ENCODE measurements at places on chromosomes 2 and 18. TPM values are rescaled to one million over a fixed set of nuclear protein-coding genes. Genes with fewer than 3 reads are reported as not detected.

STK11IP gene
- total RNA-seq = 6.7 TPM

APOB gene
- total RNA-seq = under 0.01 TPM

CLEC4F gene
- not detected for total RNA-seq

ORC2 gene
- total RNA-seq = 10.0 TPM

LRRTM4 gene
- total RNA-seq = not detected

NR4A2 gene
- total RNA-seq = 2.8 TPM

SLC11A1 gene
- total RNA-seq = under 0.01 TPM

ELOA2 gene
- total RNA-seq = not detected

SETBP1 gene
- total RNA-seq = 0.28 TPM

POTEC gene
- total RNA-seq = not detected

TNFRSF11A gene
- total RNA-seq = under 0.01 TPM

NRP2 gene
- 43.3 TPM for total RNA-seq

MEP1B gene
- not detected for total RNA-seq

C2orf15 gene
- under 0.01 TPM for total RNA-seq

IL18RAP gene
- total RNA-seq = not detected

SERPINB10 gene
- not detected for total RNA-seq

GRCh38 chr2:170394641-170395387, 216.9 kb downstream of the MYO3B start:
- DNase-seq = no peak

DNA sequence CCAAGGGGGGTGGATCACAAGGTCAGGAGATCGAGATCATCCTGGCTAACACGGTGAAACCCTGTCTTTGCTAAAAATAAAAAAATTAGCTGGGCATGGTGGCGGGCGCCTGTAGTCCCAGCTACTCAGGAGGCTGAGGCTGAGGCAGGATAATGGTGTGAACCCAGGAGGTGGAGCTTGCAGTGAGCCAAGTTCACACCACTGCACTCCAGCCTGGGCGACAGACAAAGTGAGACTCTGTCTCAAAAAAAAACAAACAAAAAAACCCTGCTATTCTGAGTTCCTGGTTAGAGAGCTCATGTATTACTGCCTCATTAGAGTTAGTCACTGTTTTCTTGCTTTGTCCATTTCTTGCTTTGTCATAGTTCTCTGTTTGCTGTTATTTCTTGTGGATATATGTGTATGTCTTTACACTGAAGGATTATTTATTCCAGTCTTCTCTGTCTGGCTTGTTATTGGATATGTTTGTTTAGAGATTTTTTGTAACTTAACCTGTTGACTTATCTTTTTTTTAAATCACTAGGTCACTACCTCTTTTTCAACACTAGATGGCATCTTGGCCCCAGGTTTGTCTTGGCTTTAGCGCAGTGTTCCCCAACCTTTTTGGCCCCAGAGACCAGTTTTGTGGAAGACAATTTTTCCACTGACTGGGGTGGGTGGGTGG, 17.0 kb downstream of the TTLL4 start:
- DNase-seq = peak; percentile 34

- DNase-seq = no peak
Measured at GRCh38 chr18:64474773-64475172, 325.9 kb upstream of the LINC00305 start.

GRCh38 chr2:167406558-167406957, 518.3 kb downstream of the XIRP2 start:
- DNase-seq = no peak

- no peak for DNase-seq
Measured at GRCh38 chr2:26911911-26912861, 58.3 kb upstream of the MAPRE3 start.

DNA sequence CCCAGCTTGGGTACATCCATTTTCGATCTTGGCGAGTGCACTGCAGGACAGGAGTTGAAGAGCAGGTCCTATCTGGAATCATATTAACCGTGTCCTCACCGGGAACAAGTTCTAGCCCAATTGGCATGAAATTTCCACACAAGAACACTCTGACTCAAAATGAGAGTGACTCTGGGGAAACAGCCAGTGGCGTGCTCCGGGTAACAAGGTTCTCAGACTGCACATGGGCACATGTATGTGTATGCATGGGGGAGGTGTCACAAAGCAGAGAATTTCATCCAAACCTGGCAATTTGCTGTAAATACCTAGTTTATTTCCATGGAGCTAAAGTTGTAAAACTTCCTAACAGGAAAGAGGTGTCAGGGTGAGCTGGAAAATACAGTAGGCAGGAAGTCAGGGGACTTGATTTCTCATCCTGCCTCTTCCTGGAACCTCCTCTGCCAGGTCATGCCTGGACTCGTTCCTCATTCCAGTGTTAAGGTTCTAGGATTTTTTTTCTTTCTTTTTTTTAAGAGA, 1.7 kb downstream of the TUBB6 start:
- DNase-seq = no peak

- DNase-seq = no peak
Measured at GRCh38 chr2:101147971-101148370, 3.2 kb downstream of the TBC1D8 start.

GRCh38 chr2:130354139-130354428, 1.8 kb upstream of the PTPN18 start:
- DNase-seq = no peak

GRCh38 chr2:218357236-218358177, 850 bp downstream of the CATIP start:
- DNase-seq = no peak

- no peak for DNase-seq
Measured at GRCh38 chr18:48562075-48562474, 23.2 kb downstream of the CTIF start.

DNA sequence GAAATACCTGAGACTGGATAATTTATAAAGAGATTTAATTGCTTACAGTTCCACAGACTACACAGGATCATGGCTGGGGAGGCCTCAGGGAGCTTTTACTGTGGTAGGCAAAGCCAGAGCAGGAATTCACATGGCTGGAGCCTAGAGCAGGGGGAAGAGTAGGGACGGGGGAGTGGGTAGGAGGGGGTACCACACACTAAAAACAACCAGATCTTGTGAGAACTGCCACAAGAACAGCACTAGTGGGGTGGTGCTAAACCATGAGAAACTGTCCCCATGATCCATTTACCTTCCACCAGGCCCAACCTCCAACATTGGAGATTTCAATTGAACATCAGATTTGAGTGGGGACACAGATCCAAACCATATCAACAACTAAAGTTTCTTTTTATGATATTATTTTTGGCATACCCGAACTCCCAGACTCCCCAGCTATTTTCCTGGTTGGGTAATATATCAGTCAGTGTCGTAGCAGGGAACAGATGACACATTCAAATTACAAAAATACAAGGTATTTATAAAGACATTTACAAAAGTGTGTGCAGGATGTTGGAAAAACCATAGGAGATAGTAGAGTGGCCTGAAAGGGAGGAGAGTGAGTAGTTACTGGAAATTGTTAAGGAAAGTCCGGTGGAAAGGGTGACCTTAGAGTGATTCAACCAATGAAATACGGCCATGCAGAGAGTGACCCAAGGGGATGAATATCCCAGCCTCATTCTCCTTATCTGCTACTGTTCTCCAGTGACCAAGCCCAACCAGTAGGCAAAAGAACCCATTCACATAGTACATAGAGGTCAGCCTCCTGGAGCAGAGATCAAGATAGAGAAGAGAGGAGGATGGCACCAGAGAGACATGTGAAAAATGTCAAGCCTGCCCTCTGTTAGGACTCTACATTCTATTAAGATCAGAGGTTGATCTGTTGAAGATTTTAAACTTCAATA, 8.8 kb downstream of the RPL37A start:
- DNase-seq = no peak

- no peak for DNase-seq
Measured at GRCh38 chr2:14831458-14831857, 198.9 kb downstream of the LRATD1 start.

GRCh38 chr2:203596183-203596582, 61.1 kb upstream of the RAPH1 start:
- no peak for DNase-seq

DNA sequence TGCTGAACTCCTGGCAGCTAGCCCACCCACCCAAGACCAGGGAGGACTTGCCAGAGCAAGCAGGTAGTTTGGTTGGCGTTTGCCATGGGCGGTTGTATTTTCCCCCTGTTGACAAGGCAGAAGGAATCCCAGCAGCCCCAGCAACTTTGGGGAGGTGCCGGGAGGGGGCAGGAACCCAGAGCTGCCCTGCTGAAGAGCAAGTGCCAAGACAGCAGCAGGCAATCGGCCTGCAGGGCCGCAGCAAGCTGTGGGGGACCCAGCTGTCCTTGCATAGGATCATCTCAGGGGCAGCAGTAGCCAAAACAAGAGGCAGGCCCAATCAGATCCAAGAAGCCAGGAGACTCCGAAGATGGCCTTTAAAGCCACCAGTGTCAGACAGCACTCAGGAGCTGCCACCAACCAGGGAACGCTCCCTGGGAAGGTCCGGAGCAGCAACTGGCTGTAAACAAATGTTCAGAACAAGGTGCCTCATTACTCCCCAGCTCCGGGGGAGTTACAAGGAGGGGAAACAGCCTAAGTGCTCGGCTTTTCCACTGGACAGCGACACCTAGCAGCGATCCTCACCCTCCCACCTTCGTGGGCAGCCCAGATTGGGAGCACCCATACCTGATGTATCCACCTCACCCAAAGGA, 2.1 kb downstream of the ST8SIA5 start:
- DNase-seq = no peak

DNA sequence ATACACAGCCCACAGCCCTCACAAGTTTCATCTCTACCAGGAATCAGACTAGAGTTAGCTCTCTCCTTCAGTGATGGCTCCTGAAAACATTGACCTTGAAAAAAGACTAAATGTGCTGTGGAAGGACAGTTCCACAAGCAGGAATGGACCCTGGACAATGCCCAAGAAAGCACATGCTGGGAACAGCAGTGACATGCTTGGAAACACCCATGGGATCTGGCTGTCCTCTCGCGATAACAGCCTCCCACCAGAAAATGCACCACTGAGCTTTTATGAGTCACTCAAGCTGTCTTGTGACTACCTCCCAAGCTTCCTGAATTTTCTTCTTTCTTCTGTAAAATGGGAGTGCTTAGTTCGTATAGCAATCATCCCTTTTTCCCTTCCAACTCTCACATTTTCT, 269.2 kb downstream of the LRATD1 start:
- no peak for DNase-seq

GRCh38 chr2:223328578-223328977, 273.6 kb downstream of the SCG2 start:
- no peak for DNase-seq

GRCh38 chr2:165886487-165887146, 67.0 kb downstream of the TTC21B start:
- no peak for DNase-seq

- no peak for DNase-seq
Measured at GRCh38 chr2:22903616-22904015, 481.4 kb upstream of the KLHL29 start.

Data from IMR-90 (cell line).